ENCODE measurements at places on chromosomes 7 and 10.

GRCh38 chr10:69455006-69455763 lies 3.9 kb downstream of the TSPAN15 start:
- DNase-seq = no peak

- no peak for DNase-seq
Observed at GRCh38 chr7:52184006-52184703, 851.3 kb upstream of the POM121L12 start.

DNA sequence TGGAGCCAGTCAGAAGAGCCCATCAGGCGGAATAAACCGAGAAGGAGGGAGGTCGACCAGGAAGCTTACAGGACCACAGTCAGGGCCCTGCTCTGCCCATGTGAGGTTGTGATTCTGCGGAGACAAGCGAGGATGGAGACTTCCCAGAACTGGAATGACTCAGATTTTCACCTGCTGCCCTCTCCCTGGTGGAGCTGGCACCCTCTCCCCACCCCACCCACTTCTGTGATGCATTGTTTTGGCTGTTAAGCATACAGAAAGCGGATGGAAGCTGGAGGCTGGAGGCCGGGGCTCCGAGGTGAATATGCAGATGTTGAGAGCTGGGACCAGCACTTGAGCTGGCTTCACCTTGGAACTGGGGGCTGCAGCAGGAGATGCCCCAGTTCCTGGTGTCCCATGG lies 57.4 kb downstream of the NPTX2 start:
- no peak for DNase-seq

DNA sequence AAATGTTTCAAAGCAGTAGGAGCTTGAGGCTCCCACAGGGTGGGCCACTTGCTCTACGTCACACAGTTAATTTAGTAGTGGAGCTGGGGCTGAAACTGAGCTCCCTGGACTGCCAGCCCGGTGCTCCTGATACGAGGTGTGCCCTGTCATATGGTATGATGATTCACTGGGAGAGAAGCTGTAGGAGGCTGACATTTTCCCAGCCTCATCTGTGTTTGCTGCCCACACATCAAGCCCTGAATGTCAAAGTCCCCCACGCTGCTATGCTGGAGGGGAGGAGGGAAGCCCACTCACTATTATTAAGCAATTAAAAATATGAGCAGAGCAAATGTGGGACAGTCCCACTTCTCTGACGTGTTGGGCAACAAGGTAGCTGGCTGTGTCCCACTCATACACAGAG lies 81.2 kb upstream of the SORCS3 start:
- no peak for DNase-seq

DNA sequence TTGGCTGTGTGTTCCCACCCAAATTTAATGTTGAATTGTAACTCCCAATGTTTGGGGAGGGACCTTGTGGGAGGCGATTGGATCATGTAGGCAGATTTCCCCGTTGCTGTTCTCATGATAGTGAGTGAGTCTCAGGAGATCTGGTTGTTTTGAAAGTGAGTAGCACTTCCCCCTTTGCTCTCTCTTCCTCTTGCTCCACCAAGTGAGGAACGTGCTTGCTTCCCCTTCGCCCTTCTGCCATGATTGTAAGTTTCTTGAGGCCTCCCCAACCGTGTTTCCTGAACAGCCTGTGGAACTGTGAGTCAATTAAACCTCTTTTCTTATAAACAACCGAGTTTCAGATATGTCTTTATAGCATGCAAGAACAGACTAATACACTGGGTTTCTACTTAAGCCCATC lies 176.3 kb downstream of the CDK14 start:
- no peak for DNase-seq

All from fibroblast of skin of scalp (primary cell).